ENCODE measurements at places on chromosomes 16 and 17.

GRCh38 chr17:44970136-44970741 is 2.1 kb upstream of the C1QL1 start:
- DNase-seq: no peak

- DNase-seq: no peak
Measured at GRCh38 chr17:19273731-19274130, 36.6 kb downstream of the EPN2 start.

DNA sequence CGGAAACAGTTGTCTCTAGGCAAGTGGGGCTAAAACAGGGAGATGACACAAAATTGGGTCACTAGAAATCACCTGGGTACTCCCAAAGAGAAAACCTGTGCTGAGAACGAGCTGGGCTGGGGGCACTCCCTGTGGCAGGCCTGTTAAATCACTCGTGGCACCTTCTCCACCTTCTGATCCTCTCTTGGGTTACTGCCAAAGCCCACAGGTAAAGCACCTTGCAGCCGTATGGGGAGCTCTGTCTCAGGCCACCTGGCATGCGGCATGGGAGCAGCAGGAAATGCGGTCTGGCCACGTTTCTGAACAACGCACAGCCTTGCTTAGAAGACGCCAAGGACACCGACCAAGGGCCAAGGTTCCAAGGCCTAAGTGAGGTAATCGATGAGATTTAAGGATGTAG is 21.5 kb upstream of the ICAM2 start:
- no peak for DNase-seq

DNA sequence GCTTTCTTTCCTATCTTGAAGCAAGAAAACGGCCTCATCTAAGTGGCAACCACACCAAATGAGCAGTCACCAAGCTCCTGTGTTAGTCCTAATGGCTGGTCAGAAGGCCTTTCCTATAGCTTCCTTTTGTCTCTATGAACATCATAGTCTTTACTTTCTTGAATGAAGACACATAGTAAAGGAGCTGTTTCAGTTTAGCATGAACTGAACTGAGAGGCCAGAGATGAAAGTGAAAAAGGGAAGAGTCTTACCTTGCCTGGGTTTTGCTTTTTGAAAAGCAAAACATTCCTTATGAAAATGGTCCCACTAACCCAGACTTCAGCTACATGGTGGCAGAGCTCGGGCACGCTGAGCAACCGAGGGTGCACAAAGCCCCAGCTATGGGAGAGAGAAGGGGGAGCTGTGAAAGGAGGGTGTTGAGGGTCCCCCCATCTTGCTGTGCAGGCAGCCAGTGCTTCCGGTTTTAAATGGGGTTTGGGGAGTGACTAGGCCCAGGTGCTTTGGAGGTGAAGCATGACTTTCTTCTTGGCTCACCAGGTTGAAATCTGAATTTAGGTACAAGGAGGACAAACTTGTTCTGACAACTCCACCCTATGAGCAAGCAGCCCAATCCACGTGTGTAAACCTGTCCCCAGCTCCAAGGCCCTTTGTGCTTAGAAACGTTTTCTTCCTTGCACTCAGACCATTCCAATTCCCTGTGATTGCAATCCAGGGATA is 9.1 kb upstream of the PSMC3IP start:
- DNase-seq: no peak

GRCh38 chr16:84139628-84140258 is 5.2 kb downstream of the HSDL1 start:
- no peak for DNase-seq

DNA sequence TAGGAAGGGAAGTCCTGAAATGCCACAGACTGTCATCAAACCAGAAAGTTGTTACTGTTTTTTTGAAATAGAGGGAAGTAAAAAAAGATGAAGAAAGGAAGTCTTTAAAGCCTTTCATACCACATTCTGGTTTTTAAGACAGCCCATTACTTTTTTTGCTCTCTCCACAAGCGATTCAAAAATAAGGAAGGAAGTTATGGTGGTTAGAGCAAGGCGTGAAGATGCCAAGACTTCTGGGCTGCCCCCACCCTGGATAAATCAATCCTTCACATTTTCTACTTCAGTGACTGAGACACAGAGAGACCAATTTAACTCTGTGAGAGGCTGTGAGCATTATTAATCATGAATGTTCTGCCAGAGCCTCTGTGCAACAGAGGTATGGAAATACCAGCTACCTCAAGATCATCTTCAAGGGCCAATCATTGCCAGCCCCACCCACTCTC is 82.3 kb upstream of the BCAR1 start:
- no peak for DNase-seq

DNA sequence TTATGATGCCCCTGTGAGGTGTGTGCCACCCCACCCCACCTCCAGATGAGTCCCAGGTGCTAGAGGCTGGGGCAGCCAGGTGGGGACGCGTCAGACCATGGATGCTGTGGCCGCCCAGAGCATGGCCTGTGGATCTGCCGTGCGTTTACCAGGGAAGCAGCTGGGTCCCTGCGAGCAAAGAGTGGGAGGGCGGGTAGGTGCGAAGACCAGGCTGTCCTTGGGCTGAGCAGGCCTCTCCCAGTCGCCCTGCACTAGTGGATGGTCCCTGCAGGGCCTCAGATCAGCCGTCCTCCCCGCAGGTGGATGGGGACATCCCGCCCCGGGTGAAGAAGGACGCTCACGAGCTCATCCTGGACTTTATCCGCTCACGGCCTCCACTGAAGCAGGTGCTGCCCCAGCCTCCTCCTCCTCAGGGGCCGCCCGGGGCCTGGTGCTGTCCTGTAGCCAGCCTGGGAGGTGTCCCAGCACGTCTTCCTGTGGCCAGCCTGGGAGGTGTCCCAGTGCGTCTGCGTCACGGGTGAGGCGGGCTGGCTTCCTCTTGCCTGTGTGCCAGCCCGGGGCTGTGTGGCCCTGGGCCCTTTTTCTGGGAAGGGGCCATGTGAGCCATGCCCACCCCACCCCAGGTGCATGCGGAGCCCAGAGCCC is 18.0 kb upstream of the TCF25 start:
- DNase-seq: no peak

DNA sequence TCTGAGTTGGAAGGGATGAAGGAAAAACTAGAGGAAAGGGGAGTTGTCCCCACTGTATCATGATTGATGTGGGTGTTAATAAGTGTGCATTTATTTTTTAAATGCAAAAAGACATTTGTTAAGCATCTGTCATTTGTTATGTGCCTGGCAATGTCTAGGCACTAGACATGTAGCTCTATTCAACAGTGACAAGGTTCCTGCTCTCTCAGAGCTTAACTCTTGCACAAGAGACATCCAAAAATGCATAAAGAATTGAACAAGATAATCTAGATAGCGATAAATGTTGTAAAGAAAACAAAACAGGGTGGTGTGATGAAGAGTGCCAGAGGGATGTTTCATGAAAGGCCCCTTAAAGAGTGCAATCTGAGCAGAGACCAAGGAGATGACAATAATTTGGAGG is 148.9 kb downstream of the TOX3 start:
- DNase-seq: no peak

DNA sequence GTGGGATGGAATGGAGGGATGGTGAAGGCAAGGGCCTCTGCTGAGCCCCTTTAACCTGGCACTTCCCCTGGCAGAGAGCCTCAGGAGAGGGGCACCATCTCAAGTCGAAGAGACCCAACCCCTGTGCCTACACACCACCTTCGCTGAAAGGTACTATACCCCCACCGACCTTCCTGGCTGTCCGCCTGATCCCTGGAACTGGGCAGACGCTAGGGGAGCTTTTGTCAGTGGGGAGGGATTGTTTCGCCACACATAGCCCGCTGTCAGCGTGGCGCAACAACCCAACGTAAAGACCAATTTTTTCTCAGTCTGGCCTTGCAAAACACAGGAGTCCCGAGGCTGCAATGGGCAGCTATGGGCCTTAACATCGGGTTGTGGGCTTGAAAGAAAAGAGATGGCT is 3.1 kb downstream of the PPP1R1B start:
- DNase-seq: no peak

GRCh38 chr17:77817953-77818352 is 140.6 kb upstream of the TNRC6C start:
- DNase-seq: no peak

DNA sequence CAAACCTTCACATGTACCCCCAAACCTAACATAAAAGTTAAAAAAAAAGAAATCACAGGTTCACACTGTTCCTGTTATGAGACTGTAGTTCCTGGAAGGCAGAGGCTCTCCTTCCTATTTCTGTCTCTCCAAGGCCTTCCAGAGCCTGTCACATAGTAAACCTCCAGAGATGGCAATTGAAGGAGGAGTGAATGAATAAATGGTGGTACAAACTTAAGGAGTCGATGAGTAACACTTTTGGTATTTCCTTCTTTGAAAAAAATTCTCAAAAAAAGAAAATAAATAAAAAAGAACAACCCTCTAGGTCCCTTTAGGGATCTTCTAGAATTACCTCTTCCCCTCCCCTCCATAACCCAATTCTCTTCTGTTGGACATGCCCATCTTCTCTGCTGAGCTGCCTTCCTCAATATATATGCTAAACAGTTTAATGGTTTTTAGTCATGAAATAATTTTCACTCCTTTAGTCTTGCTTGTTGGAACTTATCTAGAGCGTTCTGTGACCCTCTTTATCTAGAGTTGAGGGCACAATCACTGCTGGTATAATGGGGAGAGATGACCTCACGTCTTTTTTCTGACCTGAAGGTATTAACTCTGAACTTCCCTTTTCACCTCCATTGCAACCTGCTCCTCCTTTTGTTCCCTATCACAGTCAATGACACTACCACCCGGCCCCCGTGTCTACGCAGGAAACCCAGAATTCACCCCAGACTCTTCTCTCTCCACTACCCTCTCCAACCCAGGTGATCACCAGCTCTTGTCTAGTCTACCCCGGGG is 1.7 kb upstream of the TAF15 start:
- no peak for DNase-seq

- no peak for DNase-seq
Measured at GRCh38 chr17:4545217-4545951, 9.8 kb downstream of the MYBBP1A start.

- DNase-seq: no peak
Measured at GRCh38 chr17:30165147-30165546, 48.5 kb downstream of the NSRP1 start.

DNA sequence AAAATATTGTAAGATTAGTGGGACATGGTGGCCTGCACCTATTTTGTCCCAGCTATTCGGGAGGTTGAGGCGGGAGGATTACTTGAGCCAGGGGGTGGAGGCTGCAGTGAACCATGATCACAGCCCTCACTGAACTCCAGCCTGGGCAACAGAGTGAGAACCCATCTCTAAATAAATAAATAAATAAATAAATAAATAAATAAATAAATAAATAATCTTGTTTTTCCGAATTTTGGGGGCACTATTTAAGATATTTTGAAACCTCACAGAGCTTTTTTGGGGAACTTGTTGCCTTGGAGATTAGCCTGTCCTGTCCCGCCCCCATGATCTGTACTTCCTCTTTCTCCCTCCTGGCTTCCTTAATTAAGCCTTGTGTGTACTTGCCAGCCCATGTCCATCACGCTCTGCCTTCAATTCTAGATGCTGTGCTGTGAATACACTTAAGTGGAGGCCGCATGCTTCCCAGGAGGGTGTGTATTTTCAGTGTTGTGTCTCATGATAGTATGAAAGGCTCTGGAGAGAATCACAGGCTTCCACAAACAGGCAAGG is 4.4 kb downstream of the LGALS9 start:
- no peak for DNase-seq

Measured in activated CD4-positive, CD25-positive, alpha-beta regulatory T cell treated with anti-CD3 and anti-CD28 coated beads, Interleukin-2, amount 50 U/mL, for 16 hours (primary cell).